ENCODE measurements at places on chromosomes 7 and 10. TPM values are rescaled to one million over a fixed set of nuclear protein-coding genes. Genes with fewer than 3 reads are reported as not detected.

AOC1 gene
- total RNA-seq: not detected

TSPAN15 gene
- 59.2 TPM for total RNA-seq

NUTM2B gene
- 0.19 TPM for total RNA-seq

SMKR1 gene
- 0.69 TPM for total RNA-seq

DMTF1 gene
- 89.6 TPM for total RNA-seq

DNA sequence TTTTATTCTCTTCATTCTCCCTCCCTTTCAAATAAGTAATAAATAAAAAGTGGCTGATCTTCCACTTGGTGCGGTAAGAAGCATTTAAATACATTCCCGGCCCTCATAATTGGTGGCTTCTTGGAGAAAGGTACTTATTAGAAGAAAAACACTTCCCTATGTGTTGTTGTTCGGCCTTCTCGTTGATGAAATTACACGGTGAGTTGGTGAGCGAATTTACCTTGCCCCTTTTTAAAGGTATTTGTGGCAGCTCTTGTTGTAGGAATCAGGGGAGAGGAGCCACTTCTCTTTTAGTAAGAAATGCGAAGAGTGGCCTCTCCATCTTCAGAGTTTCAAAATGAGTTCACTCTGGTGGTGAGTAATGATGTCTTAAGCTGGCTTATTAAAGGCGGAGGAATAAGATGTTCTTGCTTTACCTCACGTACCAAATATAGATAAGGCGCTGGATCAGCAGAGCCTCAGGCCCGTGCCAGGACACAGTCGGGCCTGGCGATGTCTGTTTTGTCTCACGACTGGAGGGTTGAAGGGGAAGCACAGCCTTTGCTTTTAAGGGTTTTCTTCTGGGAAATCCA, 135.9 kb downstream of the CUX1 start:
- no peak for DNase-seq

- DNase-seq: no peak
These were observed 40.9 kb downstream of the ELFN1 start for GRCh38 chr7:1710936-1711335.

DNA sequence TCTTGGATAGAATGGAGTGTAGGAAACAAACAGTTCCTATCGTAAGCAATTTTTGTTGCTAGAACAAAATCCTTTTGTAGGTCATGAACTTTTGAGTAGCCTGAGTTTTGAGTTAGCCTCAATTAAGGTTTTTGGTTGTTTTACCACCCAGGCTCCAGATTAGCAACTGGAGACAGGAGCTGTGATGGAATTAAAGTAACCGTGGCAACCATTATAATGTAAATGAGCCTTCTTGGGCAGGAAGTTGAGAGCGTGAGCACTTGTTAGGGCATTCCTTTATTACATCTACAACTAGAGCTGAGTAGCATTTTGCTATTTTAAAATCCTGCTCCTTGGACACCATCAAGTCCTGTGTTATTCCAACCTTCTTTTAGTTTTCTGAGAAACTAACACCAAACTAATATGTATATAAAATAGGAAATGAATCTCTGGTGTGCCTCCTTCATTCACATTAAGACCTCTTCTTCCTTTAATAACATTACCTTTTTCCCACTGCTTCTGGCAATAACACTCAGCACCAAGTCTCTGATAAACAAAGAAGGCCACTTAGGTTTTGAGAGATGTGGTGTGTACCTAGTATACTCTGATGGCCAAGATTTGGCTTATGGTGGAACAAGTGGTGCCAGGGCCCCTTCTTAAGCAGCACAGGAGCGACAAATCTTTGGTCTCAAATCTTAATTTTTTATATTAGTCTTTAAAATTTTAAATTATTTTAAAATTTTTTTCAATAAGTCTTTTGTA, 34.0 kb downstream of the AHCYL2 start:
- no peak for DNase-seq

DNA sequence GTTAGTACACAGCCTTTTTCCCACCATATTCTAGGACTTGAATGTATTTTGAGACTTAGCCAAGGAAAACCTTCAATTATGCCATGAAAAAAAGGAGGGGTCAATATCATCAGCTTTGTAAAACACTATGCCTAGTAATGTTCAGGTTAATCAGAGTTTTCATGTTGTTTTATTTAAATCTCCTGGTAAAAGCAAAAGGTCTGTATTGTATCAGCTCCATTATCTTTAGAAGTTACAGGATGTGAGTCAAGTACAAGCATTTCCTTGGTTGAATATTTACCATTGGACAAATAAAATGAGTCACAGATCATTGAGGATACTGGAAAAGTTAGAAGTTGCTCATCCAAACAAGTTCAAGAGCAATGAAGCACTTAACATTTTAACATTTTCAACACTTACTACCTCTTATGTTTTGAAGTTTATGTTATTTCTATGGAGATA, 89.9 kb upstream of the CAPZA2 start:
- no peak for DNase-seq

GRCh38 chr10:11397980-11398580, 213.4 kb downstream of the USP6NL start:
- no peak for DNase-seq

DNA sequence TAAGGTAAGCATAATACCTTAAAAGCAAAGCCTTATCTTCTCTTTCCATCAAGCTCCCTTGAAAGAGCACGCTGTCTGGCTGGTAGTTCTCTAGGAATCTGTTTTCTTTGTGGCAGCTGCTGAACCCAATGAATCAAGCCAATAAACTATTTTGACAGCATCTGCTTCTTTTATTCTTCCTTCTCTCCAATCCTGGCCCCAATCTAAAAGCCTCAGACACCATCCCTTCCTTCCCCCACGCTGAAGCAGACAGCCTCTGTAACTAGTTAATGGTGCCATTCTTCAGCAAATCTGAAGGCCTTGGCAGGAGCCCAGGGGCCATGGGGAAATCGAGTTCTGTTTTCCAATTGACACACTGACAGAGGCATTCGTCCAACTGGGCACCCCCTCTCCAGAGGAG, 186.6 kb upstream of the LYZL1 start:
- no peak for DNase-seq

- no peak for DNase-seq
These were observed 51.1 kb downstream of the GNA12 start for GRCh38 chr7:2792856-2793487.

DNA sequence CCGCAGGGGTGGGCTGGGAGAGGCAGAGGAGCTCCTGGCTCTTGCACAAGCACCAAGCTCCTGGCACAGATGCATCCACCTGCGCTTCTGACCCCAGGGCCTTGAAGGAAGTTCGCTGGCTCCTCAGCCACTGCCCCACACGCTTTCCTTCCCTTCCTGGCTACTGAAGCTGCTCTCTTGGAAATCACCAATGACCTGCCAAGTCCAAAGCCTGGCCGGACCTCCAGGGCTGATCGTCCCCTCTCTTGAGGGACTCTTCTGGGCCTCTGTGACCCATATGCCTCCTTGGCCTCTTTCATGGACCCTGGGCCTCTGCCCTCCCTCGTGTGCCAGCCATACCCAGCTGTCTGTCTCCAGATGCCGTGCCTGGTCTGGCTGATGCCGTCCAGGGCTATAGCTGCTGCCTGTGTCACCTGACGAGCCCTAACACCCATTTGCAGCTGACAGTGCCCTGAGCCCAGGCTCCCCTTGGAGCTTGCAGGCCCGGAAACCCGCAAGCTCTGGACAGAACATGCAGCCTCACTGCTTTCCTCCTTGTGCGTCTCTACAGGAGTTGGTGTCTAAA, 113.4 kb downstream of the PRKAG2 start:
- no peak for DNase-seq

DNA sequence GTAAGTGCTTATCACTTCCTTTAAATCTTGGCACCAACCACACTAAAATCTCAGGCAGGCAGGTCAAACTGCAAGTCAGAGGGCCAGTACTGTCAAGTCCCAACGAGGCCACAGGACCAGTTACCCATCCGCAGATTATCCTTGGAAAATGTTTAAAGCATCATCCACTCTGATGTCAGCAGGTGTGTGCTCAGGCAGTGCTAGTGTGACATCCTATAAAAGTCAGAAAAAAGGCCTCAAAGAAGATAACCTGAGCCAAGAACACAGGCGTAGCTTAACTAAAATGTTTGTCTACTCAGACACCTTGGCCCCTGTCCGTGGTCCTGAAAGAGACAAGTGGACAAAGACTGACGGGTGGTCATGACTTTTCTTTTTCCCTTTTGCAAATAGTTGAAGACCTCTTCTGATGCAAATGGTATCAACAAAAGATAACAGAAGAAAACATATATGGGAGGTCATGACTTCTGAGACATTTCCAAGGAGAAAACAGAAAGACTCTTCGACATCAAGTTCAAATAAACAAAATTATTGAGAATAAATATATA, 309.3 kb downstream of the KCNMA1 start:
- no peak for DNase-seq

DNA sequence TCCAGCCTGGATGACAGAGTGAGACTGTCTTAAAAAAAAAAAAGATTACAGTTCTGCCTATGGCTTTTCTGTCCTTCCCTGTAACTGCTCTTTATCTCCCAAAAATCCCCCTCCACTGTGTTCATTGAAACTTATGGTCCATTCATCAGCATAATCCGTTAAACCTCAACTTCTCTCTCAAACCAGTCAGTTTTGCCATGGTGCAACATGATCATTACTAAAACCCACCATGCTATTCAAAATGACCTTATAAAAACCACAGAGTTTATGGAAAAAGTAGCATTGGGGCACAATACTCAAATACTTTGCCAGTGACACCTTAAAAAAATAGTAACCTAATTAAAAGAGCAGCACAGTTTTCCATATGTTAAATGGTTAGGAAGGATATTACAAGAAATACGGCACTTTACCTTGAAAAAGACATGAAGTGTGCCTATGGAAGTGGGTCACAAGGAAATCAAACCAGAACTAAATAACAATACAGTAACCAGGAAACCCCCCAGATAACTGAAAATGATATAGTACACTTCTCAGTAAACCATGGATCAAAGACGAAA, 74.0 kb upstream of the ST8SIA6 start:
- no peak for DNase-seq

GRCh38 chr10:110167149-110167548, 40.3 kb upstream of the MXI1 start:
- no peak for DNase-seq

GRCh38 chr10:8591640-8592039, 537.2 kb downstream of the GATA3 start:
- DNase-seq: no peak

GRCh38 chr10:122188706-122189105, 82.4 kb upstream of the BTBD16 start:
- DNase-seq: no peak

- DNase-seq: no peak
These were observed 3.0 kb downstream of the SMARCD3 start for GRCh38 chr7:151245360-151246101.

Measured in omental fat pad (tissue), 4 donors.